CD4-positive, alpha-beta T cell (primary cell): ENCODE measurements at places on chromosomes 4 and X. TPM values are rescaled to one million over a fixed set of nuclear protein-coding genes. Genes with fewer than 3 reads are reported as not detected.

The AFF2 gene
- total RNA-seq, result 6.2 TPM

The AR gene
- total RNA-seq, result not detected

The SPANXB1 gene
- not detected for total RNA-seq

The GABRQ gene
- not detected for total RNA-seq

DNA sequence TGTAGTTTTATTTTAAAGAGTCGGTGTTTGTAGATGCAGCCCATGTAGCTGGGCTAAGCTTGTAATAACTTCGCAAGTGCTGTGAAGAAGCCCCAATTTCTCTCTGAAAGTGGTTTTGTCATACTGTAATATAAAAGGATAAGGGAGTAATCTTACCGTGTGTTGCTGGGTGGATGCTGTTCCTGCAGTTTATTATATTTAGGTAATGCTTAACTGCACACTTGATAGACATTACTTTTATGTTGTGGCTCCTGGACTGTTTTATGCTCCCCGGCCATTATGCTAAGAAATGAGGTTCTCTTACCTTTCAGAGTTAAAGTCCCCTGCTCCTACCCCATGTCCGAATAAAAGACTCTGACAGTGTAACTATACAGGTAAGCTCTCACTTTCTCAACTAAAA lies 789.4 kb downstream of the RPA4 start:
- DNase-seq, result no peak

DNA sequence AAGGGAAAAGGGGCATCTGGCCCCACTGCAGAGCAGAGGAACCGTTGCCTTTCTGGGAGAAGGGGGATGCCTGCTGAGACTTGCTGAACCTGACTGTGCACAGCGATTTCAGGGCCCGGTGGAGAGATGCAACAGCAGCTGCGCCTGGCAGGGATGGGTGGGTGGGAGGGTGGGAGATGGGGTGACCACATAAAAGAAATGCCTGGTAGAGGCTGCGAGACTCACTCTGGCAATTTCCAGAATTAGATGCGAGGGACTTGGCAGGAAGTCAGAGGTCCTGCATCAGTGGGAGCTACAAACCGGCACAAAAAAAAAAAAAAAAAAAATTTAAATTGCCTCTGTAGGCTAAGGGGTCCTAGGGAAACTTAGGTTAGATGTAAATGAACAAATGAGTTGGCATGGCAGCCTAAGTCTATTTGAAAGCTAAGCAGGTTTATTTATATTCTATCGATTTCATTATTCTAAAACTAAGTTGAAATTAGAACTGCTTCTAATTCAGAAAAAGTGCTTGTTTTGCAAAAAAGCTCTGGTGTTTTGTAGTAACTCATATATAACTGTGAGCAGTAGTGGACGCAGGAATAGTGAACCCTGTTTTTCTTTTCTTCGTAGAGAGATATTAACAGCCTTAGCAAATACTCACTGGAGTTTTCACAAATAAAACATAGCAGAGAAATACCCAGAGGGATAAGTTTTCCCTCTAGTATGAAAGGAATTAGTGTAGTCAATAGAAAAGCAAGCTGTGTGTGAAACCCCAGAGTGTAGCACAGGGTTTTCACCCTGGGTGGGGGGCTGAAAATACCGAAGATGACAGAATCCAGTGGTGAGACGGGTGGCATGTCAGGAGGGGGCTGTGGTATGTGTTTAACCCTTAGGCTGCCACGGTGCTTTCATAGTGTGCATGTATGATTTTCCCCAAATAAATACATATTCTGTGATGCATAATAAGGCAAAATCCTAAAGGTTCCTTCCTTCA lies 130.1 kb downstream of the EGF start:
- DNase-seq, result no peak
